ENCODE measurements at places on chromosomes 6 and 20. TPM values are rescaled to one million over a fixed set of nuclear protein-coding genes. Genes with fewer than 3 reads are reported as not detected.

GRCh38 chr20:39853636-39854035 is 835.4 kb downstream of the MAFB start:
- no peak for DNase-seq

GRCh38 chr6:165835410-165835851 is 172.4 kb upstream of the PDE10A start:
- no peak for DNase-seq

DNA sequence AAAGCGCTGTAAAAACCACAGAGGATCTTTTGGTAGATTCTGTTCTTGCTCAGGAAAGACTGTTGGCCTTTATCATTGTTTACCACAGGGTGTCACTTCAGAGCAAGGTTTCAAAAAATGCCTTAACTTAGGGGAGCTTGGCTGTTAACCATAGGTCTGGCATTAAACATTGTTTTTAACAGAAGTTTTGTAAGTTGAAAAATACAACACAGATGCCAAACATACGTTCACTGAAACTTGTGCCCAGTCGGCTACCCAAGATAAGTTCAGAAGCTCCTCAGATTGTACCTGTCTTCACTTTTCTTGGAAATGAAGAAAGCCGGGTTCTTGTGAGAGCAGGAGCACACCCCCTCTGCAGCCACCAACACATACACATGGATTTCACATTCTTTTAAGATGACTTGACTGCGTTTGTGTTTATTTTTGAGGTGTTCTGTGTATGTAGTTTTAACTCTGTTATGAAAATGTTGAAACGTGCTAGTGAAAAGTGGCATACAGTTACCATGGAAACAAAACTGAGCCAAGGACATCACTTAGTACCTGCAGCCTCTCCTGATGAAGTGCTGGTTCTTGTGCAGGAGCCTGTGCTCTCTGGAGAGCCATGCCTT is 64.9 kb downstream of the SYCP2L start:
- DNase-seq: peak; percentile 57

The SRSF6 gene
- total RNA-seq: 61.4 TPM

The MRAP2 gene
- not detected for total RNA-seq

DNA sequence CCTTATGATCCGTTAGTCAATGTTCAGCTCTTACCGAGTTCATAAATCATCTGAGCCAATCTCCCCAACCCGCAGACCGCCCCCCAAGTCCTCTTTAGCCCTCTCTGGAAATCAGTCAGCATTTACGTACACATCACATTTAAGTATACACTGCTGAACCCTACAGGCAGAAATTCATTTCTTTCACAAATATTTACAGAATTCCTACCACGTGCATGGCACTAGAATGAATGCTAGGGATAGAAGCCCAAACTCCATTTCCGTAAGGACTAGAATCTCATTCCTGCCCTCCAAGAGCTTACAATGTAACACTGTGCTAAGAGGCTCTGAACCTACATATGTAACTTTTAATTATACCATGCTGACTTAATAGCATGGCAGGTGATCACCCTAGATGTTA is 1.8 kb downstream of the OSER1 start:
- peak; percentile 52 for DNase-seq

DNA sequence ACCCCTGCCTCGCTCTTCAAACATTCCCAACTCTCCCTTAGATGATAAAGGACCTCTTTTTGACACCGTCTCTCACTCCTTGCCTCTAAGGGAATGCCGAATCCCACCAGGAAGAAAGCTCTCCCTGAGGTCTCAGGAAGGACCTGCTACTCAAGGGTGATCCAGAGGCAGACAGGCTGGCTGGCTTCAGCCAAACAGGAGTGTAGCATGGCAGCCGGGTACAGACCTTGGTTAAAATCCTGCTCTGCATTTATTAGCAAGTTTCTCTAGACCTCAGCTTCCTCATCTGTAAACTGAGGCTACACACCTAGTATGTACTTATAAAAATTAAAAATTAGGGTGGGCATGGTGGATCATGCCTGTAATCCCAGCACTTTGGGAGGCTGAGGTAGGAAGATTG is 17.2 kb downstream of the MAP1LC3A start:
- no peak for DNase-seq

DNA sequence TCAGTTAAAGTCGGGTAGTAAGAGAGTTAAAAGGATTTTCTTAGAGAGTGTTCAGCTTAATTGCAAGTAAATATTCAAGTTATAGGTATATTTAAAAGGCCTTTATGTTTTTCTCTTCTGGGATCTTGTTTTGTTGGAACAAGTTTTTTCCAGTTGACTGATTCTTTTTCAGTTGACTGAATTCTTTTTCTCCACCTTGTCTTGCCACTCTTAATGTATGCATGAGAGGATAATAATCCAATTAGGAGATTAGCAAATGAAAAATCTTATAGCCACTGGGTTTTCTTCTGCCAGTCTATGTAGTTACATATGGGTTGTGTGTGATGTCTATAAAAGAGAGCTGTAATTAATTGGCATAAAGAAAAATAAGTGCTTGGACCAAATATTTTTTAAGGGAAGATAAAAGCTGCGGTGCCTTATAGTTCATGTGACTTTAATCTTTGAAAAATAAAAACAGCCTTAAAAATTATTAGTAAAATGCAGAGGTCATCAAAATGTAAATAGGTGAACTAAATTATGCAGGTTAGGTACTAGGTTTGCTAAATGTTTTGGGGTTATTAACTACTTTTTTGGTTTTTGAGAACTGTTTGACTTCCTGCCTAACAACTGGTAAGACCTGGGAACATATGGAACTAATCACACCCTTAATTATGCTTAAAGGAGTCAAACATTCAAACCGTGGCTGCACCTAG is 367.2 kb downstream of the HTR1B start:
- DNase-seq: no peak

The KIAA0408 gene
- 0.22 TPM for total RNA-seq

The PRSS16 gene
- total RNA-seq: not detected

GRCh38 chr20:50379049-50379990 is 130.9 kb upstream of the PTPN1 start:
- DNase-seq: no peak

DNA sequence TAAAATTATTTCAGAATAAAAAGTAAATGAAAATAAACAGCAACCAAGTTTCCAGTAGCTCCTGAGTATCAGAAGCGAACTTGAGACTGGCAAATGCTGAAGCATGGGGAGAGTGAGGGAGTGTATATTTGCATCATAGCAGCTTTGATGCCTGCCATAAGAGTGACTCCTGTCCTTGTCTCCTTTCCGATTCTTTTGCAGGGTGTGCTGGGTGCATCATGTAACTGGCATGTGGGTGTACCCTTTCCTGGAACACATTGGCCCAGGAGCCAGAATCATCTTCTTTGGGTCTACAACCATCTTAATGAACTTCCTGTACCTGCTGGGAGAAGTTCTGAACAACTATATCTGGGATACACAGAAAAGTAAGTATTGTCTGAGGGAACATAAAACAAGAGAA is 117.4 kb downstream of the ADAT2 start:
- no peak for DNase-seq

The NKX2-2 gene
- total RNA-seq: not detected

The RIPK1 gene
- 12.3 TPM for total RNA-seq

GRCh38 chr6:84811351-84811750 is 47.0 kb upstream of the TBX18 start:
- DNase-seq: no peak

The EGFL8 gene
- 4.9 TPM for total RNA-seq

DNA sequence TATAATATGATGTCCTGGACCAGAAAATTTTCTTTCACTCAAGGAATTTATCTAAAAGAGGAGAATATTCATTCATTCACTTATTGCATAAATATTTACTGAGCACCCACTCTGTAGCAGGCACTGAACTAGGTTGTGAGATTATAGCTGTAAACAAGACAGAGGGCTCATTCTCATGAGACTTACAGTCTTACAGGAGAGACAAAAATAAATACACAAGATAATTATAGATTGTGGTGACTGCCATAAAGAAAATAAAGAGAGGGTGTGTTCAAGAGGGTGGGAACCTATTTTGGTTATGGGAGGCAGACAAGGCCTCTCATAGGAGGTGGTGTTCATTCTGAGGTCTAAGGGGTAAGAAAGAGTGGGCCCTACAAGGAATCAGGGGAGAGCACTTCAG is 109.9 kb upstream of the SUPT3H start:
- no peak for DNase-seq

- no peak for DNase-seq
Measured at GRCh38 chr6:34736823-34737222, 20.5 kb upstream of the SNRPC start.

- no peak for DNase-seq
Measured at GRCh38 chr6:71386215-71386614, 97.6 kb downstream of the OGFRL1 start.

DNA sequence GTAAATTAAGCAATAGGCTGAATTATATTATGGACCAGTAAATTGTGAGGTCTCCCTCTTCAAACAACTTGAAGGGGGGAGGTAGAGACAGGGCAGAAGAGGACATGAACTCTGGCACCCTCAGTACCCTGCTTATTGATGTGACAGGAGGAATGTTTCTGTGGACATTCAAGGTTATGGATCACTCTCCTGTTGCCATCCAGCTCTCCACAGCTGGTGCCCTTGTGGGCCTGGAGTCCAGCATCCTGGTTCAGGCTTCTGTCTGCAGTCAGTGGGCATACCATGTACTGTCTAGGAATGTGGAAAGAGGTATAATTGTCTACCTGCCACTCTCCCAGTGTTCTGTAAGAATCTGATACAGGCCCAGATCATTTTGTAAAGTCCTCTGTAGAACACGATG is 55.6 kb downstream of the FAM120B start:
- DNase-seq: no peak

- no peak for DNase-seq
Measured at GRCh38 chr20:22744341-22745193, 160.2 kb upstream of the FOXA2 start.

- no peak for DNase-seq
Measured at GRCh38 chr6:1491591-1492319, 102.4 kb downstream of the FOXF2 start.

DNA sequence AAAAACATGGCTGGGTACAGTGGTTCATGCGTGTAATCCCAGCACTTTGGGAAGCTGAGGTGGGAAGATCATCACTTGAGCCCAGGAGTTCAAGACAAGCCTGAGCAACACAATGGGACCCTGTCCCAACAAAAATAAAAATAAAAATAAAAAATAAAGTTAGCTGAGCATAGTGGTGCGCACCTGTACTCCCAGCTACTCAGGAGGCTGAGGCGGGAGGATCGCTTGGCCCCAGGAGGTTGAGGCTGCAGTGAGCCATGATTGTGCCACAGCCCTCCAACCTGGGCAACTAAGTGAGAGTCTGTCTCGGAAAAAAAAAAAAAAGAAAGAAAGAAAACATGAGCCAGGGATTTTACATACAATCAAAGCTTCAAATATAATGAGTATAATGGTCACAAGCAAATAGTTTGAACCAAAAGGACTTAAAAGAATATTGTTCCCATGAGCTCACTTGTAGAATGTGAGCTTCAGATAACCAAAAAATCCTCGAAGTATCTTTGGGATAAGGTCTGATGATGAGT is 31.1 kb downstream of the RANBP9 start:
- no peak for DNase-seq

DNA sequence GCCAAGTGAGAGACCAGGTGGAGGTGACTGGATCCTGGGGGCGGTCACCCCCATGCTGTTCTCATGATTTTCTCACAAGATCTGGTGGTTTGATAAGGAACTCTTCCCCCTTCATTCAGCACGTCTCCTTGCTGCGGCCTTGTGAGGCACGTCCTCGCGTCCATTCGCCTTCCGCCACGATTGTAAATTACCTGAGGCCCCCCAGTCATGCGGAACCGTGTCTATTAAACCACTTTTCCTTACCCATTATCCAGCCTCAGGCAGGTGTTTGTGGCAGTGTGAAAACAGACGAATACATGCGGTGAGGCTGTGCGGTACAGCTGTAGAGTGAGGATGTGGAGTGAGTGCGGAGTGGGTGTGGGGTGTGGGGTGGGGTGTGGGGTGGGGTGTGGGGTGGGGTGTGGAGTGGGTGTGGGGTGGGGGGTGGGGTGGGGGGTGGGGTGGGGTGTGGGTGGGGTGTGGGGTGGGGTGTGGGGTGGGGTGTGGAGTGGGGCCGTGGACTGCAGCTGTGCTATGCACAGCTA is 12.1 kb upstream of the NTSR1 start:
- DNase-seq: no peak

DNA sequence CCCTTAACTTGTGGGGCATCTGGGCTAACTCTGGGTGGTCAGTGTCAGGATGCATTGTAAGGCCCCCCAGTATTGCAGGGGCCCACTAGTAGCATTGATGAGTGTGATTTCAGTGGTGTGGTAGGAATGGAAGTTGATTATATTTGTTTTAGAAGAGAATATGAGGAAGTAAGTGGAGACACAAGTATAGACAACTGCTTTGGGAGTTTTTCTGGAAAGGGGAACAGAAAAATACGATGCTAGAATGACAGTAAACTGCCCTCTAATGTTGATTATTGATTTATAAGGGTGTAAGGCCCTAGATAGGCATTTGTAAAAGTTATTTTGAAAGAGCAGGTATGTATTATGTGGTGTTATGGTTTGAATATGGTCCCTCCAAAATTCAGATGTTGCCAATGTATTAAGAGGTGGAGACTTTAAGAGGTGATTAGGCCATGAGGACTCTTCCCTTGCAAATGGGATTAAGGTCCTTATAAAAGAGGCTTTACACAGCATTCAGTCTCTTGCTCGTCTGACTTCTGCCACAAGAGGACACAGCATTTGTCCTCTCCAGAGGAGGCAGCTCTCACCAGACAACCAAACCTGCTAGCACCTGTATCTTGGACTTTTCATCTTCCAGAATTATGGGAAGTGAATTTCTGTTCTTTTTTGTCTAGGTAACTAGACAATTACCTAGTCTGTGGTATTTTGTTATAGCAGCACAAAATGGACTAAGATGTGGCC is 135.9 kb upstream of the DTNBP1 start:
- DNase-seq: no peak

DNA sequence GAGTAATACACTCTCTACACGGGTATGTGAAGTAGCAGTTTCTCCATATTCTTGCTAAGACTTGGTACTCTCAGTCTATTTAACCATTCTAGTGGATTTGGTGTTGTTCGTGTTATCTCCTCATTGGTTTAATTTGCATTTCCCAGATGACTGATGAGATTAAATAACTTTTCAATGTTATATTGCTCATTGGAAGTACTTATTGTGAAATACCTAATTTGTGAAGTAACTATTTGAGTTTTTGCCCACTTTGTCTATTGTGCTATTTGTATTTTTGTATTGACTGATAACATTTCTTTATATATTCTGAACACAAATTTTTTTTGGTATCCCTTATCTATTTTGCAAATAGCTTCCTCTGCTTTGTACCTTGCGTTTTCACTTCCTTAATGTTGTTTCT is 156.0 kb downstream of the C6orf58 start:
- DNase-seq: no peak

The SNX3 gene
- 90.8 TPM for total RNA-seq

- DNase-seq: no peak
Measured at GRCh38 chr6:21190701-21191100, 402.9 kb upstream of the SOX4 start.

The TRIM31 gene
- total RNA-seq: not detected

GRCh38 chr6:42025845-42026243 is 24.5 kb upstream of the TAF8 start:
- DNase-seq: no peak

- no peak for DNase-seq
Measured at GRCh38 chr20:39627765-39628164, 665.6 kb downstream of the DHX35 start.

All from Karpas-422 (cell line).